GM18507 (cell line): ENCODE measurements at places on chromosomes 12 and 14.

GRCh38 chr12:101552277-101552676 is 42.5 kb upstream of the MYBPC1 start:
- DNase-seq, result no peak

GRCh38 chr14:63564318-63564717 is 21.1 kb upstream of the PPP2R5E start:
- DNase-seq, result no peak

DNA sequence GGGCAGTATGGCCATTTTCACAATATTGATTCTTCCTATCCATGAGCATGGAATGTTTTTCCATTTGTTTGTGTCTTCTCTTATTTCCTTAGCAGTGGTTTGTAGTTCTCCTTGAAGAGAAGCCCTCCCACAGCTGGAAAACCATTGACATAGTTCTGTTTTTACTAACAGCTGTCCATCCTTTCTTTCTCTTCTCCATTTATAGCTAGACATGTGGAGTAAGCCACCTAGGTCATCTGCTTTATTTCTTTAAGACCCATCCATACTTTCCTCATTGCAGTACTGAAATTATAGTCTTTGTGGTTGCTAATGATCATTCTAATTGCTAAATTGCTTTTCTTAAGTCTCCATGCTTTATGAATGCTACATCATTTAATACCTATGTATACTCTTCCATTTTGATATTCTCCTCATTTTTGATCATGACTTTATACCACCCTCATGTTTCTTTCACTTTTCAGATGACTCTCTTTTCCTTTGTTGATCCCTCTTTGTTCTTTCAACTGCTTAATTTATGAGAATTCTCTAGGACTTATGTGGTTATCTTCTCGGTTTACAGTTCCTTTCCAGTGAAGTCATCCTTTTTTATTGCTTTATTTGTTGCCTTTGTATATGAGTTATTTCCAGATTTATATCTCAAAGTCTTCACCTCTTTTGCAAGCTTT is 114.2 kb downstream of the PCNX1 start:
- DNase-seq, result no peak

DNA sequence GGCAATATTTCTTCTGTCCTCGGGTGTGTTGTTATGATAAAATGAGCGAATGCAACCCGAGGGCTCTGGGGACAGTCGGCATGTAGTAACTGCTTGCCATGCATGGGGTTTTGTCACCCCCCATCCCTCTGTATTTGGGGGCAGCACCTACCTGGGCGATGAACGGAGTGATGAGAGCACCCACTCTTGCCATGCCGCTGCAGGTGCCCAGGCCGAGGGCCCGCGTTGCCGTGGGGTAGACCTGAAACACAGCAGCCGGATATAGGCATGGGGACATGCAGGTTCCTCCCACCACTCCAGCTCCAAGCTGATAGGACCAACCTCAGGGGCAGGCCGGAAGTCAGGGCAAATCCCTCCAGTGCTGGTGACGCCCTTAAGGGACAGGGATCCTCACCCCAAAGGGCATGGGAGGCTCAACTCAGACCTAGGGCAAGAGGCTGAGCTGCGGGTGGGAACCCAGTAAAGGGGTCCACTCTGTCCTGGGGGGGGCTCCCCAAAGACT is 35.8 kb downstream of the DAO start:
- DNase-seq, result no peak

DNA sequence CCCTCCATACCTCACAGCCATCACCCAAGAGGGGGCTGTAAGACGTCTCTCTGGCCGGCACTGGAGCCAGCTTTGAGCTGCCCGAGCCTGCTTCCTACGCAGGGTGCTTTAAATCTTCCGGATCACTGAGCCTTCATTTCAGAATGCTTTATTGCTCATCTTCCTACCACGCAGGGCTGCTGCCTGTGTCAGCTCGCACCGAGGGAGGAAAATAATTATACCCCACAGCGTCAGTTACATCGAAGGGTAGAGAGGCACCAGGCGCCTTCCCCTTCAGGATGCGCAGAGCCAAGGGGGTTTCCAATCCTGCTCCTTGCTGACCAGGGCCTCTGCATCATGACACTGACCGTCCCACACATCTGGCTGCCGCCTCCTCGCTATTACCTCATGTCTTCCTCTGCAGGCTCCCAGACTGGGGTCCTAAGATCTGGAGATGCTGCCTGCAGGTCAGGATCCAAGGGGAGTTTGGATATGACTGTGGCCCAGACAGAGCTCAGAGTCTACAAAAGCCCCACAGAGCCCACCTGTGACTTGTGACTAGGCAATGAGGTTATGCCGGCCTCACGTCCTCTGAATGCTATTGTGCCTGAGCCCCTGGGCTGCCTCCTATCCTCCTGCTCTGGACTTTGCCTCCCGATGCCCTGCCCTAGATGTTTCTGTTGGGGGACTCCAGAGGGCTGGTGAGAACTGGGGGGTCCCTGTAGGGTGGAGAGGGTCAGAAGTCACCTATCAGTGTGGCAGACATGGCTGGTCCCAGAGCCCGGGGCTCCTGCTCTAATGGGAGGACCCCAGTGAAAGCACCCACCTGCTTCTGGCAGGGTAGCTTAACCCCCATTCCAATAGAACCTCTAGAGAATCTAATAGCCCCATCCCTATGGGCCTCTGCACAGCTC is 220.3 kb upstream of the RTL1 start:
- DNase-seq, result no peak

DNA sequence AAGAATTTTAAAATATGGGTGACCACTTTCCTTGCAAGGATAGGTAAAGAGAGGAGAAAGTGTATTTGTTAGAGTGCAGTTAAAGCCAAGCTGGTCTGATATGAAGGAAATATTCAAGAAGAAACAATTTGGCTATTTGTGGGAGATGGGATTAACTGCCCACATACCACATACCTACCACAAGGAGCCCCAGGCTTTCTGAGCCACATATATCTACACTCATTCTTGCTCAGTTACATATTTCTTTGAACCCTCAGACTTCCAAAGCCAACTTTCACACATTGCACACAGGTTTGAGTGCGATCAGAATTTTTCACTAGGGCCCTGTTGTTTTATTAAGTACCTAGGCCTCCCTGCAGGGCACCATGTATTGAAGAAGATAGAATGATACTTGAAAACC is 330.2 kb downstream of the ZFP36L1 start:
- DNase-seq, result no peak
